ENCODE measurements at places on chromosomes 12 and 14. TPM values are rescaled to one million over a fixed set of nuclear protein-coding genes. Genes with fewer than 3 reads are reported as not detected.

Gene RERGL
- not detected for total RNA-seq

Gene TEX22
- not detected for total RNA-seq

Gene ENTPD5
- 4.8 TPM for total RNA-seq

Gene NRXN3
- total RNA-seq: 1.7 TPM

Gene GALNT16
- 0.35 TPM for total RNA-seq

Gene KRT72
- total RNA-seq: not detected
